ENCODE measurements at places on chromosomes 13 and 19.

DNA sequence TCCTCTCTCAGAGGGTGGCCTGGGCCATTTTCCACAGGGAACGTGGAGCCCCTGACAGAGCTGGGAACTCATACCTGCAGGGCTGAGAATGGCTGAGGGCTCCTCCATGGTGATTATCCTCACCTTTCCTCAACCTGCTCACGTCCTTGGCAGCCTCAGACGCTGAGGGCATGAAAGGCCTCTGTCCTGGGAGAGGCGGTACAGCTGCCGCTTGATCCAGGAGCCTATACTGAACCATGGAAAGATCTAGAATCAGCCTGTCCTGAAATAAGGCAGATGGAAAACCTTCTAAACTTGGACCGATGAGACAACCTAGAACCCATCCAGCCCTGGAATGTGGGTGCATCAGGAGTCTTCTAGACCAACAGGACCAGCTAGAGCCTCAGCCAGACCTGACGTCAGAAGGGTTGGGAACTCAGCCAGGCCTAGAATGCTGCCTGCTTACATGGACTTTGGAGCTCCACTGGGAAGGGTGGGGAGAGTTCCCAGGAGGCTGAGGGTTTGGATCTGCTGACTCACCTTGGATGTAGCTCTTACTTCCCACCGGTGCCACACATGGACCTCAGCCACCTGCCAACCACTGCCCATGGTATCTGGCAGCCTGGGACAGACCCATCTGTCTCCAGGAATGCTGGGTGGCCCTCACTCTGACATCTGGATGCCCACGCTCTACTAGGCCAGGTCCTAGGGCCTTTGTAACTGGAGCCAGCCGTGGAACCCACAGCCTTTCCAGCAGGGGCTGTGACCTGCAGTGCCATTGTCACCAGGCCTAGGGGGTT is 7.5 kb downstream of the KCTD15 start:
- DNase-seq = no peak

- no peak for DNase-seq
Observed at GRCh38 chr19:4284176-4284958, 5.3 kb downstream of the SHD start.

GRCh38 chr19:35042056-35042730 is 672 bp downstream of the HPN start:
- no peak for DNase-seq

DNA sequence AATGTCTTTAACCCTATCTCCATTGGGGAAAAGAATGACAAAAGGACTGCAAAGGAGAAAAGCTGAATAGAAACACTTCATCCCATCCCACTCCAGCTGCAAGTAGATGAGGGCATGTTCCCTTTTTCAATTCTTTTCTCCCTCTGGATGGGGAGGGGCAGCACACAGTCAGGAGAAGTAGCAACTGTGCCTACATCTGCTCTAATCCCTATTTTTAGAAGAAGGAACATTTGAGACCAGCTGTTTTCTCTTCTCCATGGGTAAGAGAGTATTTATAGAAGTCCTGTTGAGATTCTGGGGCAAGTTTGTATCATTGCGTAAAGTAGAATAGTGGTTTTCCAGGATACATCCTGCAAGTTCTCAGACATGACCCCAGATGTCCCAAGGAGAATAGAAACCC is 9.3 kb upstream of the GTF3A start:
- DNase-seq = no peak

- DNase-seq = no peak
Observed at GRCh38 chr13:110450016-110450900, 111.3 kb downstream of the RAB20 start.
